Right cardiac atrium (tissue), 5 donors: ENCODE measurements at places on chromosomes 7 and 10. TPM values are rescaled to one million over a fixed set of nuclear protein-coding genes. Genes with fewer than 3 reads are reported as not detected.

DNA sequence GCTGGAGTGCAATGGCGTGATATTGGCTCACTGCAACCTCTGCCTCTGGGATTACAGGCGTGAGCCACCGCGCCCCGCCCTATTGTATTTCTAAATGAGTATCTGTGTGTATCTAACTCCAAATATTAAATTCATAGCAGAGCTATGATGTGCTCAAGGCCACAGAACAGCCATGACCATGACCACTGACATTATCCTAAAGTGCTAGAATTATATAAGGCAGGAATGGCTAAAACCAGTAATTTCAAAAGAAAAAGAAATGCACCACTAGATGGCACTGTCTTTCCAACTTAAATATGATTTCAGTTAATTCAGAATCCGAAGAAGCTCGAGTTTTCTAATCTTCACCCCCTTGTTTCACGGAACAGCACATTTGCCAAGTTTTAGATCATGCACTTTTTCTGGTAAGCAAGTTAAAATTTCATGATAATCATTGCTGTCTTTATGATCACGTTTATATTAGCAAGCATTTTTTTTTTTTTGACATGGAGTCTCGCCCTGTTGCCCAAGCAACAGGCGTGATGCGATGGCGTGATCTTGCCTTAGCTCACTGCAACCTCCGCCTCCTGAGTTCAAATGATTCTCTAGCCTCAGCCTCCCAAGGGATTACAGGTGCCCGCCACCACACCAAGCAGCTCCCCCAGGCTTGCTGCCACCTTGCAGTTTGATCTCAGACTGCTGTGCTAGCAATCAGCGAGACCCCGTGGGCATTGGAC, 65.3 kb downstream of the OR13A1 start:
- DNase-seq, result peak; percentile 51

DNA sequence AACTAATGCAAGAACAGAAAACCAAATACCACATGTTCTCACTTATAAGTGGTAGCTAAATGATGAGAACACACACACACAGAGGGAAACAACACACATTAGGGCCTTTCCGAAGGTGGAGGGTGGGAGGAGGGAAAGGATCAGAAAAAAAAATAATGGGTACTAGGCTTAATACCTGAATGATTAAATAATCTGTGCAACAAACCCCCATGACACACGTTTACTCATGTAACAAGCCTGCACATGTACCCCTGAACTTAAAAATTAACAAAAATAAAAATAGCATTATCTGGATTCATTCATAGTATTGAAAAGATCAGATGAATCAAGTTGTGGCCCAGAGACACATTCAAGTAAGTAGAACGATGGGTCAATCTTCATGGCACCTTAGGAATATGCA, 159.5 kb upstream of the POT1 start:
- no peak for DNase-seq

DNA sequence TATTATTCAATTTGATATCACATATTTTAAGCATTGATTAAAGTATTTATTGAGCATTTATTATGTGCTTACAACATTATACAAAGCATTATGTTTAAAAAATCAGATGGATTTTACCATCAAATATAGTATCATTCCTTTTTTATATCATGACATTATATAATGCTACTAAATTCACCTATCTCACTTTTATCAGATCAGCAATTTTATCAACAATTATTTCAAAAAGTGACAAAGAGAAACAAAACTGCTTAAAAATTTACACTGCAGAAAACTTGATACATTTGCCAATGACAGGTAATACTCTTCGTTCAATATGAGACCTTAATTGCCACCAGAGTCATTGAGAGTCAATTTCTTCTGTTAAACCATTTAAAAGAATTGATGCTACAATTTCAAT, 82.0 kb downstream of the CHCHD3 start:
- DNase-seq, result no peak

The TRIM4 gene
- 7.6 TPM for polyA plus RNA-seq

GRCh38 chr7:139094030-139094429, 15.5 kb downstream of the ZC3HAV1 start:
- DNase-seq, result no peak

- peak; percentile 99 for DNase-seq
These were observed 8.0 kb upstream of the HSPB1 start for GRCh38 chr7:76294344-76295024.

DNA sequence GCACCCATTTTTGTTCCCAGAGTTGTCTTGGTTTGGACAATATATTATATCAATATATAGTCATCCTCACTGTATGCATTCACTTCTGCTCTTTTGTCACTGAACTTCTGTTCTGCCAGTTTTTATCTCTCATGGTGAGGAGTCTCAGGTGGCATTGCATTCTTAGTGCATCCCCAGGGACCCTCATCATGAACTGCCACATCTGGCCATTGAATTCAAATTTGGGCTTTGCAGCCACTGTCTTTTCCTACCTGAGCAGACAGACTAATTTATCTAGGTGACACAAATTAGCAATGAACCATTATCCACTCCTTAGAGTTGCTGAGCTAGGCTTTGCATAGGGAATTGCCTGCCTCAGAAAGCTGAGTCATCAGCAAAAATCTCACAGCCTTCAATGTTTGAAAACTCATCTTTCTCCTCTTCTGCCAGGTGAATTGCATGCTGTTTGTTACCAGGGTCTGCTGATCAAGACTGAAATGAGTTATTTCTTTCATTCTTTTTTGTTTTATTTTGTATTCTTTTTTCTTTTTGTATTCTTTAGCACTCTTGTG, 316.8 kb upstream of the MTPN start:
- DNase-seq, result no peak

- DNase-seq, result no peak
These were observed 1.7 kb upstream of the AKR1D1 start for GRCh38 chr7:138074540-138074939.

DNA sequence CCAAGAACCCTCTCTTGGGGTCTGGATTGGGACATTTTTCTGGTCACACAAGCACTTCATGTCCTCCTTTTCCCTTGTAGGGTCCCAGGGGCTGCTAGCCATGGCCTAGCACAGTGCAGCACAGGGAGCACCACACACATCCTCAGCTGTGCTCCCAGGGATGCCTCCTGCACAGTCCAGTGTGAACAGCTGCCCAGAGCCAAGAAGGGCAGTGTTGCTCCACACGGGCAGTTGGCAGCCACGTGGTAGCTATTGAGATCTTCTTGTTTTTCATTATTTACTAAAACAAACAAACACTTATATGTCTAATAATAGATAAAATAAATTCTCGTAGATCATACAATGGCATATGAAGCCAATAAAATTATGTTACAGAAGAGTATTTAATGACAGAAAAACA, 13.9 kb upstream of the LANCL2 start:
- no peak for DNase-seq

DNA sequence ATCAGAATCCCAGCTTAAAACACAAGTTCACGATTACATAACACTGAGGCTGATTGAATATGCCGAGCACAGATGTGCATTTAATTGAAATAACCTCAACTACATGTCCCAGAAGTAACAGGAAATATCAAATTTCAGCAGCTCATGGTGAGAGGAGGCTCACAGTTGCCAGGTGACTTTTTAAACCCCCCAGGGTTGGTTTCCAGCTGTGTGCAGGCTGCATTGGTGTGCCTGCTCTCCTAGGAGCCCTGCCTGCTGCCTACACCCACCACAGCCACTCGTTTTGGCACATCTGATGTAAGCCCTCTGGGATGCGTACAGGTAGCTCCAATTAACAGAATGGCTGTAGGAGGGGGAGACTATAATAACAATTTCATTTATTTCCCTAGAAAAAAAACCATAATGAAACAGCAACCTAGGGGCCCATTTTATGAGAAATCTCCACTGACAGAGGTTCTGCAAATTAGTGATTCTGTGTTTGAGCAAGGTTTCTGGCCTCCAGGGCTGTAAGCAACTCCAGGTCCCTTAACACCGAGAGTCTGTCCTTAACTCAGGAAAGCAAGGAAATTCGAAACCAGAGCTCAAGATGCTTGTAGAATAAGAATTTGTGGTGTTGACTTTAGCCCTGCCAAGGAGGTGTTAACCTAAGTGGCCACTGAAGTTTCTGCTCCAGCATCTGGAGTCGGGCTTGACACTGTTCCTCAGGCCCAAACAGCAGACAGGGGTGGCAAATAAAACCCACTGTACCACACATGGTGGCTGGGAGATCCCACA, 161.9 kb downstream of the BMPER start:
- DNase-seq, result no peak

- DNase-seq, result no peak
These were observed 245.0 kb downstream of the PRPF18 start for GRCh38 chr10:13831711-13832141.

- DNase-seq, result peak; percentile 36
These were observed 403 bp downstream of the CDK6 start for GRCh38 chr7:92835851-92836488.

DNA sequence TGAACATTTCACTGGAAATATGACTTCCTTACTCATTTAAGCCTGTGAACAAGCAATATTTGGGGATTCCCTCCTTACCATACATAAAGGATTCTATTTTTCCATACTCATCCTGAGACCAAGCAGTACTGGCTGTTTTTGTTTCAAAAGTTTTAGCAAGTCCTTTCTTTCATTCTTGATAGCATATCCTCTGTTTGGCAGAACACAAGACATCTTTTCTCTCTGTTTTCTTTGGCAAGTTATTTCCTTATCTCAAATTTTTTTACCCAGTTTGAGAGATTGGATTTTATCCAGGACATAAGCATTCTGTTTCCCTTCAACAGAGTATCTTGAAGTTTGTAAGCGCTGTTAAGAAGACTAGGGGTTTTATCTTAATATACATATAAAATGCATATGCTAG, 3.0 kb upstream of the WASL start:
- DNase-seq, result no peak

- DNase-seq, result no peak
These were observed 44.4 kb downstream of the DNAH11 start for GRCh38 chr7:21587139-21587784.

The LLCFC1 gene
- not detected for polyA plus RNA-seq
